Mesangial cell (primary cell): ENCODE measurements at places on chromosomes 6 and 20. TPM values are rescaled to one million over a fixed set of nuclear protein-coding genes. Genes with fewer than 3 reads are reported as not detected.

Gene CAPN11
- 0.25 TPM in 1 of 2 replicates, not detected in the other for total RNA-seq

Gene PDRG1
- total RNA-seq, result 6.5 and 7.0 TPM in 2 replicates

Gene STK4
- total RNA-seq, result 8.2 and 12.9 TPM in 2 replicates

Gene SYS1
- total RNA-seq, result 53.3 and 63.6 TPM in 2 replicates

Gene ID4
- 1.5 and 9.9 TPM in 2 replicates for total RNA-seq

Gene SSTR4
- not detected in 2 replicates for total RNA-seq

Gene CPNE1
- total RNA-seq, result 155 and 248 TPM in 2 replicates

Gene TGM3
- not detected in 2 replicates for total RNA-seq

Gene MLIP
- total RNA-seq, result 0.25 TPM in 1 of 2 replicates, not detected in the other

Gene KCNQ5
- total RNA-seq, result 0.89 and 2.9 TPM in 2 replicates

Gene GATA5
- total RNA-seq, result not detected in 2 replicates
